ENCODE measurements at places on chromosomes 5 and 9.

- peak; percentile 58 for DNase-seq
Measured at GRCh38 chr9:97398999-97399758, 12.7 kb upstream of the TDRD7 start.

DNA sequence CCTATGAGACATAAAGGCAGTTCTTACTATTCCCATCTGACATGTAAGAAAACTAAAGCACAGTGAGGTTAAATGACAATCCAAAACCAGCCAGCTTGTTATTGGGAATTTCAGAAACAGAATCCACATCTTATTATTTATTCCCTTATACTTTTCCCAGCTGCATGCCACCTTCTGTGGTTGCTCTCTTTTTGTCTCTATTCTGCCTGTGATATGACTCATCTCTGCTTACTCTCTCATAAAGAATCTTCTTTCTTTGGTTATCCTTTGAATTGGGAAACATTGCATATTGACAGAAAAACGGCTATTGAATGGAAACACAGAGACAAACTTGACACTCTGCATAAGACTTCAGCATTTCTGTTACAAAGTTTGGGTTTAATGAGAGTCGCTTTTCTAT, 183.2 kb downstream of the TLR4 start:
- no peak for DNase-seq

GRCh38 chr5:156686380-156686779, 163.7 kb upstream of the PPP1R2B start:
- DNase-seq, result no peak

GRCh38 chr9:131511416-131511815, 8.7 kb downstream of the POMT1 start:
- DNase-seq, result no peak

GRCh38 chr9:86187121-86187520, 72.3 kb downstream of the C9orf153 start:
- DNase-seq, result no peak

- DNase-seq, result no peak
Measured at GRCh38 chr5:133343196-133343595, 269.1 kb downstream of the FSTL4 start.

DNA sequence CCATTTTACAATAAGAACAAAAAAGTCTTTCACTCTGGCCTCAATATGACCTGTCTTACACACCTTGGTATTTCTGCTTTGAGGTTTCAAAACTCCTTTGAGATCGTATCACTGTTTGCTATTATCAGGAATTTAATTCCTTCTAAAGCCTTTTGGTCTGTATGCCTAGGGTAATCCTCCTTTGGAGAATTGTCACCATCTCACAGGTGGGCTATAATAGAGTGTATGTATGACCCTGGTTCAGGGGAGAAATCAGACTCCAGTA, 13.7 kb downstream of the CMYA5 start:
- no peak for DNase-seq

- no peak for DNase-seq
Measured at GRCh38 chr5:56813302-56813701, 2.0 kb upstream of the MAP3K1 start.

GRCh38 chr5:112737070-112737462, 619 bp upstream of the APC start:
- no peak for DNase-seq

DNA sequence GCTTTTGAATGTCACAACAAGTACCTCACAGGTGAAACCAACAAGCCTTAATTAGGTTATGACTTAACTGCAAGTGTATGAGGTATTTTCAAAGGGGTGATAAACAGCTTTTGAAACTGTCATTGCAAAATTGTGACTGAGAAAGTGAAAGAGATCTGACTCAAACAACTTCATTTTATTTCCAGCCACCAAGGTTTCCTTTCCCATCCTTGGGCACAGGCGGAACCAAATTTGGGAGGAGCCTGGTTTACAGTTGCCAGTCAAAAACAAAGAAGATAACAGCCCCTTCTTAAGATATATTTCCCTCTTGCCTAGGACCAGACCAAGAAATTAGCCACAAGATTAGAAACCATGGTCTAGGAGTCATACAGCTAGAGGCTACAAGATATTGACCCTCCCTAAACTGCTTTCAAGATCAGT, 417.1 kb downstream of the CSNK1G3 start:
- DNase-seq, result peak; percentile 1

DNA sequence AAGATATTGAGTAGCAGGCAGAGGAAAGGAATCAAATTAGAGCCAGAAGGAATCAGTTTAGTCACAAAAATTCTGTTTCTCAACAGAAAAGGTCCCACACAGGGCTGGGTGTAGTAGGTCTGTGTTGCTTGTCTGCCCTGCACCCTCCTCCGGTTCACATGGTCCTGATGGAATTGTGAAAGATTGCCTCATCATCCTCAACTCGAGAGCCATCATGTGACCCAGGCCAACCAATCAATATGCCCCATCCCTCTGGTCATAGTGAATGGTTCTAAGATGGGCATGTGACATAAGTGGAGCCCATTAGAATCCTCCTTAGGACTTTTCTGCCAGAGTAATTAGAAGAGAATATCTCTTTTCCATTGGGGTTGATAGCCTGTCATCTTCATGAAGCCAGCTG, 56.7 kb upstream of the RAD23B start:
- DNase-seq, result no peak

DNA sequence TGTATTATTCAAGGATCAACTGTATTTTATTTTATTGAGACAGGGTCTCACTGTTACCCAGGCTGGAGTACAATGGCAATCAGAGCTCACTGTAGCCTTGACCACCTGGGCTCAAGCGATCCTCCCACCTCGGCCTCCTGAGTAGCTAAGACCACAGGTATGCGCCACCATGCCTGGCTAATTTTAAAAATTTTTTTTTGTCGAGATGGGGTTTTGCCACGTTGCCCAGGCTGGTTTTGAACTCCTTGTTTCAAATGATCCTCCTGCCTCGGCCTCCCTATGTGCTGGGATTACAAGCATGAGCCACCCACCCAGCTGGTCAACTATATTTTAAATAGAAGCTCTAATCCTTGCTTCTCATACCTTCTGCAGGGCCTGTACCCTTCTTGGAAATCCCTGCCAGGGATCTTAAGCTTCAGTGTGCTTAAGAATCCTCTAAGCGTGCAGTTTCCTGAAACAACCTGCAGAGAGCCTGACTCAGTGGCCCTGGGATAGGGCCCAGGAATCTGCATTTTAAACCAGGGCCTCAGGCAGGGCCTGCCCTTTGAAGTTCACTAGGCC, 2.9 kb downstream of the AKNA start:
- DNase-seq, result no peak

DNA sequence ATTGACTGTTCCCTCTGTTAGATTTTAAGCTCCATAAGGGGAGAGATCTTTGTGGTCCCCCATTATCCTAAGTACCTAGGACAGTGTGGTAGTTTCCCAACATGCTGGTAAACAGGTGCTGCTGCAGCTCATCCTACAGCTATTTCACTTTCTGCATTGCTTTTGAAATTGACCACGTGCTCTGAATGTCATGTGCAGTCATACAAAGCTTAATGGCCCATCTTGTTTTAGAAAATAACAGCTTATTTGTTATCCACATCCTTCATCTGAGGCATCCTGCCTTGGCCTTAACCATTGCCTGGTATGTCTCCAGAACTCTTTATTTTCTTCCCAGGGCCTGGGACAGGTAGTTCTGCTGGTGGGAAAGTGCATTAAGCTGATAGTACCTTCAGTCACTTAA, 14.7 kb downstream of the PIK3R1 start:
- no peak for DNase-seq

DNA sequence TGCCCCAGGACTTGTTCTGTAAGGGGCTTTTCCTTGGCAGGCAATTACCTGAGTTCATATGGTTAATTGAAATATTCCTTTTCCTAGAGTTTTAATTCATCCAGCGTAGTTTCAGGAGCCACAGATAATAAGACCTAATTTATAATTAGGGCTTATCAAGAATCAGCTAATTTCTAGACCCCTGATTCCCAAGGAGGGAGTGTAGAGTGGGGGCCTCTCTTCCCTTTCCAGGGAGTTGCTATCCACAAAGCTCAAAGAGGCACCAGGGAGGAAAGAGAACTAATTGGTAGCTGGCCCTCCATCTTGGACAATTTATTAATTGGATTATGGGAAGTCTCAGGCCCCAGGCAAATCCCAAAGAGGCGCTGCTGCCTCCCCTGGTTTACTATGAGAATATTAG, 75.8 kb upstream of the ZNF618 start:
- DNase-seq, result no peak

DNA sequence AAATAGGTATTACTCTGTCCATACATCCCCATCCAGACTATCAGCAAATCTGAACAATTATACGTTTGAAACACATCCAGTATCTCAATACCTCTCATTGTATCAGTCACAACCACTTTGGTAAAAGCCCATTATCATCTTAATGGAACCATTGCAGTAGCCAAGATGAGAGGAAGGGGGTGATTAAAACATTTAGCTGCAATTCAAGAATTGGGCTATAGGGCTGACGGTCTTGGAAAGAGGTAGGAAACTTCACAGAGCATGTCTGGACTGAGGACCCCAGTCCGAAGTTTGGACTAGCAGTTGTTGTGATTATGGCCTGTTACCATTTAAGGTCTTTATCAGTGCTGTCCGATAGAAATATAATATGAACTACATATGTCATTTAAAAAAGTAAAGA, 8.6 kb downstream of the SLC12A2 start:
- no peak for DNase-seq

DNA sequence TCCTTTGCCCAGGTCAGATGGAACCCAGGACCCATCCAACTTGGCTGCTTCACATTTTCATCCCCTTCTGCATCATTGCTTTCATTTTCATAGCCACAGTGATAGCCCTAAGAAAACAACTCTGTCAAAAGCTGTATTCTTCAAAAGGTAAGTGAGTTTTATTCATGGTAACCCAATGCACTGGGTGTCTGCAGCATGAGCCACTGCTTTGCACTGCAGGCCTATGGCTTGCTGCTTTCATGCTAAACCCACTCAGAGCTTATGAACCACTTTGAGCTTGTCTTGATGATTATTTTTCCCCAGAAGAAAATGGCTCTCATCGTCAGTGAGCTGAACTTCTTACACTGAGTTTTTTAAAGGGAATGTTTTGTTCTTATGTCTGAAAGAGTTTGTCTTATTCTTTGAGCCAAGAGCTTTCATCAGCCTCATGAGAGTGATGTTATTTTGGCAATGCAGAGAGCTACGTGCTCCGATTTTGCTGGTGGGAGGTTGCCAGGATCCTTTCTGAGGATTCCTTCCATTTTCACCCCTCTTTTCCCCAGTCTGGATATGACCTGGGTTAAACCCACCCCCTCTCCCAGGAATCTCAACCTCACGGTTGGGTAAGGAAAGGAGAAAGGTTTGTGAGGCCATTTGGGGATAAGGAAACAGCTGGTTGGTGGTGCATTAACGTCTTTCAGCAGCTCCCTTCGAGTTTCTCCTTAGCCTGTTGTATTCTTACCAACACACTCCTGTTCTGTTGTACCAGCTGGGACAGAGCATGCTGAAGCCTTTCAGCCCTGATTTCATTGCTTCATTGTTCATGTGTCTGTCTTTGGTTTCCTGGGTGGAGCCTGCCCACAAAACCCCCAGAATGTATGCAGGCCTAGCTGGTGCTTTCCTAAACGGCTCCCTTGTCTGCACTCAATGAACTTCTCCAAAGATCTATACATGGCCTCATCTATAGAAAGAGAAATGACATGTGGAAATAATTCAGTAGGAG, 47.6 kb downstream of the PDCD1LG2 start:
- no peak for DNase-seq

GRCh38 chr5:99948850-99949249, 586.3 kb upstream of the FAM174A start:
- no peak for DNase-seq

GRCh38 chr9:101495810-101496209, 37.8 kb upstream of the RNF20 start:
- DNase-seq, result no peak

DNA sequence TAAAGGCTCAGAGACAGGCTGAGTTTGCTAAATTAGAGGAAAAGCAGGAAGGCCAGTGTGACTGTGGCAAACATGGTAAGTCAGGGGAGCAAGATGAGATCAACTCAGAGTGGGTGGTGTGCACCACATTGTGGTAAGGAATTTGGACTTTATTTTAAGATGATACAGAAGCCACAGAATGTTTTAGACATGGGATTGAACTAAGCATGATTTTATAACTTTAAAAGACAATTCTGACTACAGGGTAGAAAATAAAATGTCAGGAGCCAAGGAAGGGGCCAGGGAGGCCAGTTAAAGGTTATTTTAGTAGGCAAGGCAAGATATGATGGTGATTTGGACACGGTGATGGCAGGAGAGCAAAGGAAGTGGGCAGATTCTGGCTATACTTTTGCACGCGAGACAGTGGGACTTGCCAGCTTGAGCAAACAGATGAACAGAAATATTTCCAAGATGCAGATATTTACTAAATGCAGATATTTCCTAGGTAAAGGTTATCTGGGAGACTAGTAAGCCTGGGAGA, 53.9 kb downstream of the TSSK1B start:
- no peak for DNase-seq

DNA sequence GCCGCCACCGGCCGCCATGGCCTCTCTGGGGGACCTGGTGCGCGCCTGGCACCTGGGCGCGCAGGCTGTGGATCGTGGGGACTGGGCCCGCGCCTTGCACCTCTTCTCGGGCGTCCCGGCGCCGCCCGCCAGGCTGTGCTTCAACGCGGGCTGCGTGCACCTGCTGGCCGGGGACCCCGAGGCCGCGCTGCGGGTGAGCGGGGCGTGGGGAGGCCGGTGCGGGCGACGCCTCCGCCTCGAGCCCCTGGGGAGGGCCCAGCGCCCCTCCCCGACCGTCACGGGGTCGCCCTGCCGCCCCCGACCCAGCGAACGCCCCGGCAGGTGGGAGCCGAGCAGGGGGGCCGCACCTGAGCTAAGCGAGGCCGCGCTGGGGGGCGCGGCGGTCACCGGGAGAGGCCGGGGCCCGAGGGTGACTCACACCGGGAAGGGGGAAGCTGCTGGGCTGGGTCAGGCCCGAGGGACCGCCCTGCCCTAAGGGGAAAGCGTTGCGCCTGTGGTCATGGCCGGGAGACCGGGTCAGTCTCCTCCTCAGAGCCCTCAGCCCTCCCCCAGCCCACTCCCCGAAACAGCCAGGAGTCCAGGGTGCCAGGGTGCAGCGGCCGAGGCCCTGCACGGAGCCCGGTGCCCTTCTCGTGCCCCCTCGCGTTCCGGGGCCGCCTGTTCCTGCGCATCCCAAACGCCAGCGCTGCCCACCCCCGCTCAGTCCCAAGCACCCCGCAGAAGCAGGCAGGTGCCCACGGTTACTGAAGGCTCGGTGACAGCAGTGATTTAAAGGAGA, 510 bp downstream of the NOXA1 start:
- DNase-seq, result no peak

DNA sequence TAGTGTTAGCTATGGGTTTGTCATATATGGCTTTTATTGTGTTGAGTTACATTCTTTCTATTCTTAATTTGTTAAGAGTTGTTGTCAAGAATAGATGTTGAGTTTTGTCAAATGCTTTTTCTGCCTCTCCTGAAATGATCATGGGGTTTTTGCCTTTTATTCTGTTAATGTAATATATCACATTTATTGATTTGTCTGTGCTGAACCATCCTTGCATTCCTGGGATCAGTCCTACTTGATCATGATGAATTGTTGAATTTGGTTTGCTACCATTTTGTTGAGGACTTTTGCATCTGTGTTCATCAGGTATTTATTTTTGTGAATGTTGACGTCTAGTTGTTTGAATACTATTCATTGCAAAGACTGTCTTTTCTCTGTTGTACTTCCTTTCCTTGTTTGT, 23.9 kb downstream of the RIC1 start:
- no peak for DNase-seq
